NCI-H187 (cell line): ENCODE measurements at places on chromosomes 2 and 18.

DNA sequence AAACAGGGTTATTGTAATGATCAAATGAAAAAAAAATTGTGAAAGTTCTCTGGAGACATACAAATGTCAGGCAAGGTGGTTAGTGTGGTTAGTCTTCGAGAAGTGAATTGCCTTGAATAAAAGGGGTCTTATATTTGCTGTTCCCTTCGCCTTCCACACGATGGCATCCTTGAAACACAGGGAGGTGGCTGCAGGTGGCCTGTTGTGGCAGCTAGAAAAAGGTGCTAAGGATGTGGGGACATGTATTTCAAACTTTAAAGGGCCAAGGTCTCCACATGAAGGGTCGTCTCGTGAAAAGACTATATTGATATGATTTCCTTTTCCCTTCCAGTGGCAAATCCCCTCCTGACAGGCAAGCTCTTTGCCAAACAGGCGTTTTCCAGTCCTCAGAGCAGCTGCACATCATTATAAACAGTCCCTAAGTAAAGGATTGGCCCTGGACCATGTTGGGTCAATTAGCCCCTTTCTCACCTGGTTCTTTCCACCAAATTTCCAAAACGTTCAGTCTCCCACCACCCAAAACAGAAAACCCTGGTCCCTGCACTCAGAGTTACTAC, 68.5 kb downstream of the COPS8 start:
- DNase-seq, result no peak

DNA sequence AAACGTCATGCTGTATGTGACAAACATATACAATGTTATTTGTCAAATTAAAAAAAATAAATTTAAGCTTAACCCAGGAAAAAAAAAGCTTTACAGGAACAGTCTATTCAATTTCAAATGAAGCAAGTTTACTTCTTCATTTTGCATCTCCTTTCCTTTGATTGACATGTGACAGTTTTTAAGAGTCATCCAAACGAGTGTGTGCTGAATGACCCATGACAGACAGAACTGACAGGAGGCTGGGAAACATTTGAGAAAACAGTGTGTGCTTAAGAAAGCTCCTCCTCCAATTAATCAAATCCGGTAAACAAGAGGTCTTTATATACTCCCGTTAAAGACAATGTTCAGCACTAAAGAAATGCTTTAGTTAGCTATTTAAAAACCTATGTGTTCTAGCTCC, 177.7 kb downstream of the SRBD1 start:
- DNase-seq, result no peak

DNA sequence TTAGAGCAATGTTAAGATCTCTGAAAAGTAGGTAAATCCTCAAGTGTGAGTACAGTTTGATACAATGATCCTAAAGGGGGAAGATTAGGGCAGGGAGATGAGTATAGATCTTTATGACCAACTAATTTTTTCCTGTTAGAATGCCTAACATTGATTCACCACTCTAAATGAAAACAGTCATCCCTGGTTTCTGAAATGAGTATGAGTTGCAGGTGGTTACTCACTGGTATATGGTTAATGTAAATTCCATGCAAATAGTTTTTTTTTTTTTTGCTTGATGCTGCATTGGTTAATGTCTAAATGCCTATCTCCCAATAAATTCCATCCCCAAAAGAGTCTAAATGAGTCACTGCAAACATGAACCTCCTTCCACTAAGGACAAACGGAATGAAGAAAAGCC, 55.0 kb upstream of the SERPINB2 start:
- DNase-seq, result no peak

GRCh38 chr2:40373111-40373510, 78.8 kb downstream of the SLC8A1 start:
- DNase-seq, result no peak

DNA sequence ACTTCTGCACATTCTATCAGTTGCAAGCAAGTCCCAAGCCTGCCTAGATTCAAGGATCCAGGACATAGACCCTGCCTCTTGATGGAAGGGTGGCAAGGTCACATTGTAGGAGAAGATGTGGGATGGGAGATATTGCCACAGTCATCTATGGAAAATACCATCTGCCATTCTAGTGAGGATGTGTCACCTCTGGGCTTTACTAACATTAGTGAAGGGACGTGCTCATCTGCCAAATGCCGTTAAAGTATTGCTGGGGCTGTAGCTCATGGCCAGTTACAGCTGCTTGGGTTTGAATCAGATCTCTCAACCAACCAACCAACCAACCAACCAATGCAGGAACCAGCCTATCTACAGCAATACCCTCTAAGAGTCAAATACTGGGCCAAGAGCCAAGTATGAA, 49.0 kb downstream of the E2F6 start:
- no peak for DNase-seq

- no peak for DNase-seq
Observed at GRCh38 chr18:36638224-36638623, 190.6 kb downstream of the TPGS2 start.

DNA sequence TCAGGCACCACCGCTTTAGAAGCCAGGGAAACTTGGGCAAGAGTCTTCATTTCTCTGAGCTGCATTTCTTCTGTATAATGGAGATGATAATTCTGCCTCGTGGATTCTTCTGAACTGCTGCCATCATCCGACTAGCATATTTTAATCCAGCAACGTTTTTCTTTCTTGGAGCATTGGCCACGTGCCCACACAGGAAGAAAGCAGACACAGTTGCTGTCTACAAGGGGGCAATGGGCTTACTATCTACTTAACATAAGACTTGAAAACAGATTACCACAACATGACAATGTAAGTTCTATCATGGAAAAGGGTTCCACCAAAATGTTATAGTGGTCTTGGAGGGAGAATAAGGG, 176.5 kb downstream of the FAM210A start:
- DNase-seq, result no peak

DNA sequence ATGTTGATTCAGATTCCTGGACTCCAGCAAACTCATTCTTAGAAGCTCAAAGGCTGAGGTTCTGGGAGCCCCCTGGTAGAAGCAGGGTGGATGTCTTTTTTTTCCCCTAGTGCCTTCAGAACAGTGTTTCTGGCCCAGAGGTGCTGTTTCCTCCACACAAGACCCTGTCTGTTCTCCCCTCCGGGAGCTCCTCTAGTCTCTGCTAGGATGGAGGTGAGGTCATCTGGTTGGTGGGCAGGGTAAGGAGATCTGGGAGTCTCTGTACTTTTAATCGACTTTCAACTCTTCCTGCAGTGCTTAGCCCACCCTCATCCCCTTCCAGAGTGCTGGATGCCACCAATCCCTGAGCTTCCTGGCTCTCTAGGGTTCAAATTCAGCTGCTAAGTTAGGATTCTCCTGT, 192.0 kb downstream of the SH3BP4 start:
- DNase-seq, result no peak

GRCh38 chr18:59155153-59155552, 15.5 kb downstream of the SEC11C start:
- DNase-seq, result no peak

DNA sequence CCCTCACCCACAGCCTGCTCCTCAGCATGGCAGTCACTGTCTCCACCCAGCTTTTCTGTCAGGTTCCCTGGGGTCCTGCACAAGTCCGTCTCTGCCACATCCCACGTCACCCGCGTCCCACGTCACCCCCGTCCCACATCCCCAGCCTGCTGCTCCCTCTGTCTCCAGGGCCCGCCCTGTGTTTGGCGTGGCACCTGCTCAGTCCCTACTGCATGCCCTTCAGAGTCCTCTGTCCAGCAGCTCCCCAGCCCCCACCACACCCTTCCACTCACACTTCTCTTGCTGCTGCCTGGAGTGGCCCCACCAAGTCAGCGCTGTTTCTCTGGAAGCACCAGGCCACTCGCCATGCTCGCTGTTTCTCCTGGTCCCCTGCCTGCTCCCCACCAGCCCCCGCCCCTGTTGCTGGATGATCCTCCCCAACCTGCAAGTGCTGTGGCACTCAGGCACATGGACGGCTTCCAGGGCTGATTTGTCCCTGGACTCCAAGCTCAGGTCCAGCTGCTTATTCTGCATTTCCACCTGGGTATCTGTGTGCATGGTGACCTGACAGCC, 18.8 kb downstream of the ATG4B start:
- DNase-seq, result no peak

DNA sequence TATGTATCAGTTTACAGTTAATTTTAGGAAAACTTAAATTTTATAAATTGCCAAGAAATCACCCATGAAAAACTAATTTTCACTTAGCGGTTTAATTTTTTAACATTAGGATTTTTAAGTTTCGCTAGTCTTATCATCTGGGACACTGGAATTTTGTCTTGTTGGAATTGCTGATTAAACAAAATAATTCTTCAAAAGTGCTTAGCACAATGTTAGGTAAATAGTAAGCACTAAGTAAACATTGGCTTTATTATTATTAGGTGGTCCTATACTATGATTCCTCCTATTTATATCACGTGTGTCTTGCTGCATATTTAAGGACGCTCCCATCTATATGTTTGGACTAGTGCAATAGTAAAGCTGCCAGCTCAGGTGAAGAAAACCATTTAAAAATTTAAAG, 54.6 kb upstream of the MAP4K3 start:
- DNase-seq, result no peak
